ENCODE measurements at places on chromosomes 11 and 22. TPM values are rescaled to one million over a fixed set of nuclear protein-coding genes. Genes with fewer than 3 reads are reported as not detected.

OR52H1 gene
- 0.63 TPM for total RNA-seq

RDX gene
- total RNA-seq: 16.8 TPM

CRKL gene
- total RNA-seq: 51.9 TPM

SYCE3 gene
- not detected for total RNA-seq

STIM1 gene
- total RNA-seq: 55.8 TPM

VSIG10L2 gene
- total RNA-seq: not detected

OR51E2 gene
- 0.10 TPM for total RNA-seq

RTN4R gene
- 0.21 TPM for total RNA-seq

SLC36A4 gene
- total RNA-seq: 34.1 TPM

GLYATL1 gene
- 0.10 TPM for total RNA-seq

TBCEL gene
- 27.8 TPM for total RNA-seq

IL18 gene
- 13.0 TPM for total RNA-seq

TRIM6 gene
- total RNA-seq: 0.42 TPM

Data from mononuclear cell (primary cell).